CD4-positive, alpha-beta T cell treated with Interleukin-1 beta for 1 hour (primary cell): ENCODE measurements at places on chromosomes 5 and 9.

DNA sequence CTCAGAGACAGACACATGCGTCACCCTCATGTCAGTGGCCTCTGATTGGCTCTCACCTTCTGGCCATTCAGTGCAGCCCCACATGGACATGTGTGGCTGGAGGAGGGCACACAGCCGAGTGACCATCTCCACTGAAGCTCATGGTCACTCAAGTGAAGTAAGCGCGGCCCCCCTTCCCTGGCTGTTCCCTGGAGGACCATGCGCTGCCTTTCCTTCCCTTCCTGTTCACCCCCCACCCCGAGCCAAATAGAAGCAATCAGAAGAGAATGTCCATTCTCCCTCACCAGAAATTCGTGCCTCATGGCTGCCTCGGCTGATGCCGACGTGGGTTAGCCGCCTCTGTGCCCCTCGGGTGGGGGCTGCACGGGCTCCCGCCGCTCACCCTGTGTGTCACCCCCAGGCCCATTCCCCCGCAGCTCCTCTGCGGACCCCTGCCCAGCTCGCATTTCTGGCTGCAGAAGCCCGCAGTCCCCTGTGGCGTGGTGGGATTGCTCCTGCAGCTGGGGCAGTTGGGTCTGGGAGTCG lies 12.5 kb upstream of the COL5A1 start:
- no peak for DNase-seq

DNA sequence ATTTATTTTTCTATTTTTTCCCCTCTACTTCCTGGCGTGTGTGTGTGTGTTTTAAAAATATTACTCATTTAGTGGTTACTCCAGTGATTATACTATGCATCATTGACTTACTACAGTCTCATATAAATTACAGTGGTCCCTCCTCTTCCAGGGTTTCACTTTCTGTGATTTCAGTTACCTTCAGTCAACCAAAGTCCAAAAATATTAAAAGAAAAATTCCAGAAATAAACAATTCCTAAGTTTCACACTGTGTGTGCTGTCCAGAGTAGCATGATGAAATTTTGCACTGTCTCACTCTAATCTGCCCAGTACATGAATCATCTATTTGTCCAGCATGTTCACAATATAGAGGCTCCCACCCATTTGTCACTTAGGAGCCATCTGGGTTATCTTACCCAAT lies 47.4 kb upstream of the CCDC112 start:
- no peak for DNase-seq

- no peak for DNase-seq
Measured at GRCh38 chr9:125172031-125172755, 17.4 kb downstream of the PPP6C start.

GRCh38 chr9:115235221-115235620 lies 117.3 kb upstream of the TNC start:
- DNase-seq = no peak

- no peak for DNase-seq
Measured at GRCh38 chr5:83846624-83847350, 126.1 kb upstream of the HAPLN1 start.

DNA sequence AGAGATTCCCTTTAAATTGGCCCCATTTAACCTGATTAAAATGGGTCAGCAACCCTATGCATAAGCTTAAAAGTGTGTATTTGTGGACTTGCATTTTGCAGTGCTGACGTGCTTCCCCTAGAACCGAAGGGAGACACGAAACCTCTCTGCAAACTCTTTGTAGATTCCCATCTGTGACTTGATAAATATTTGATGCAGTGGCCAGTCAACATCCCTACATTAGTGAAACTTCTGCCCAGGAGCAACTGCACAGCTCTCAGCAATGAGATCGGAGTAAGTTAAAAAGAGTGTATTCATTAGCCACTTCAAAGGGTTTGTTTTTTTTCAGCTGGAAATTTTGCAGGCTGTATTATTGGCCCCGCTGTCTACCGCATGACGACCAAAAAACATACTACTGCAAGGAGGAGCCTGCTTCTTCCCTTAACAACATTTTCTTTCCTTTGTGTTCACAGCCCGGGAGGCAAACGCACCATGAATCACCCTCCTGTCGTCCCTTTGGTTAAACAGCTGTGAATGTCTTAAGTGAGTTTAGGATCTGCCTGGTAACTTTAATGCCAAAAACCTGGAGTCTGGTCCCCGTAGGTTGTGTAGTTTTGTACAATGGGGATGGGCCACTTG lies 38.0 kb upstream of the TCERG1 start:
- no peak for DNase-seq

DNA sequence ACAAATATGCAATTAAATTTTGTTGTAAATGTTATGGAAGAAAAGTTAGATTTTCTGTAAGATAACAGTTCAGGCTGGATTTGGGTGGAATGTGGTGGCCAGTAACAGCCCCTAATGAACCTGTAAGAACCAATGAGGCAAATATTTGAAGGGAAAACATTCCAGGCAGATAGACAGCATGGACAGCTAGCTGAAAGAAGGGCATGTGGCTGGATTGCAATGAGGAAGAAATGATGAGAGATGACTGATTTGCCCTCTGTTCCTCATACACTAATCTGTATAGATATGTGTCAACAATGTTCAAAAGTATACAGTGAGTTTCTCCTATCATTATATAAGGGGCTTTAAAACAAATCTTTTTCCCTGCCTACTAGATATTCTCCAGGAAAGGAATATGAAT lies 58.8 kb downstream of the MAN2A1 start:
- no peak for DNase-seq

GRCh38 chr9:122788831-122789230 lies at the start of gene OR5C1:
Gene OR5C1, plus strand, starts transcription at chr9:122788933. Its CDS starts 0 bp downstream, at chr9:122788933.
- DNase-seq = no peak

GRCh38 chr5:179762079-179762780 lies 29.6 kb downstream of the MAML1 start:
- DNase-seq = peak; percentile 27

- DNase-seq = no peak
Measured at GRCh38 chr5:97842687-97843086, 659.6 kb upstream of the RIOK2 start.

DNA sequence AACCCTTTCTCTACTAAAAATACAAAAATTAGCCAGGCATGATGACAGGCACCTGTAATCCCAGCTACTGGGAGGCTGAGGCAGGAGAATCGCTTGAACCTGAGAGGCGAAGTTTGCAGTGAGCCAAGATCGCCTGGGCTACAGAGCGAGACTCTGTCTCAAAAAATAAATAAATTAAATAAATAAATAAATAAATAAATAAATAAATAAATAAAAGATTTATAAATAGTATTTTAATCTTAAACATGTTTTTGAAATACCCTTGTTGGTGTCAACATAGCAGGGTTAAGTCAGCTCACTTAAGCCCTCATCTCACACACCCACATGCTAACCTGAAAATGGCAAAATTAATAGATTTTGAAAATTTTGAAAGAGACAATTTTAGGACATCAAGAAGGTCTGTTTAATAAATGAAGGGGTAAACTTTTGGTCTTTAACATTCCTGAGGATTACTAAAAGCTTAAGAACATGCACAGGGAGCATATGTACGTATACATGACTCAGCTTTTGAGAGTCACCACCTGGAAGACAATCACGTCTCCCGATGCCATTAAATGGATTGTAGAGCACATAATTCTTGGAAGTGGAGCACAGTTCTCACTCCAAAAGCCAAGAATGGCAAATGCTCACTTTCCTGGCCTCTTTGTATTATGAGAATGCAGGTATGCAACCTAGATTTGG lies 202.5 kb downstream of the GDNF start:
- no peak for DNase-seq

- DNase-seq = no peak
Measured at GRCh38 chr5:178589180-178590140, 733 bp downstream of the COL23A1 start.

DNA sequence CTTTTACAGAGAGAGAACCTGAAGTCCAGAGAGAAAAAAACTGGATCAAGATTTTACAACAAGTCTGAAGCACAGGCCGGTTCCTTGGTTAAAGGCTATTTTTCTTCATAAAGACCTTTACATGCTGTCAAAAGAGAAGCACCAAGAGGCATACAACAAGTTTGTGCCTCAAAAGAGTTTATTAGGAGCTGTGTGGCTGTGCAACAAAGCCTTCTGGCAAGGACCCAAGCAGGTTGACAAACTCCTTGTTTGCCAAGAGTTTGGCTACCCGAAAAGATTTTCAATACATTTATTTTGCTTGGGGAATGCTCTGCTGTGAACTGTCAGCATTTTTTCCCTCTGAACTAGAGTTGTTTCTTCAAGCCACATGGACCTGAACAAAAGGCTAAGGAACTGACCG lies 202.9 kb upstream of the RAD23B start:
- DNase-seq = no peak

- DNase-seq = no peak
Measured at GRCh38 chr9:3900673-3901318, 375.0 kb upstream of the RFX3 start.

GRCh38 chr9:82720515-82720914 lies 342.4 kb downstream of the RASEF start:
- no peak for DNase-seq

- no peak for DNase-seq
Measured at GRCh38 chr5:80711938-80712337, 57.2 kb upstream of the DHFR start.

- no peak for DNase-seq
Measured at GRCh38 chr5:68086857-68087256, 128.7 kb upstream of the PIK3R1 start.

GRCh38 chr5:31692561-31693221 lies 53.8 kb downstream of the PDZD2 start:
- DNase-seq = no peak

- no peak for DNase-seq
Measured at GRCh38 chr5:67416986-67417385, 220.4 kb upstream of the CD180 start.

- DNase-seq = no peak
Measured at GRCh38 chr9:20426019-20426418, 196.3 kb downstream of the MLLT3 start.

DNA sequence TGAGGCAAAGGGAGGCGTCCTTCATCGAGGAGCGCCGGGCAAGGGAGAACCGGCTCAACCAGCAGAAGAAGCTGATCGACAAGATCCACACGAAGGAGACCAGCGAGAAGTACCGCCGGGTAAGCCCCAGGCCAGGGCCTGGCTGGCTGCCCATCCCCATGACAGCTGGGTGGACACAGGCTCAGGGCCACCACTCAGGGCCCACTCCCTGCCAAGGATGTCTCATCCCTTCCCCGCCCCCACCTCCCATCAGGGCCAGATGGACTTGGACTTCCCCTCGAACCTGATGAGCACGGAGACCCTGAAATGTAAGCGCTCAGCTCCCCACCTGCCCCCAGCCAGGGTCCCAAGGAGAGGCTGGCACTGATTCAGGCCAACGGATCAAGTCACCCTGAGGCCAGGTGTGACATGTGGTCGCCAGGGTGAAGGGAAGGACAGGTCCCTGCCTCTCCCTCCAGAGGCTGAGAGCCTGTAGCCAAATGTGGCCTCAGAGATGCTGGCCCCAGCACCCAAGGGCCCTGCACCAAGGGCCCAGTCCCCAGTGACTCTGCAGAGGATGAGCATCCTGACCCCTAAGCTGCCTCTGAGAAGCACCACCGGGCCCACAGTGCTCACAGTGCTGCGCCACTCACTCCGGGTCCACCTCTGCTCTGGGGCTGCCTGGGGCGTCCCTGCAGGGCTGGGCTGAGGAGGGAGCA lies 3.1 kb upstream of the RABL6 start:
- no peak for DNase-seq

DNA sequence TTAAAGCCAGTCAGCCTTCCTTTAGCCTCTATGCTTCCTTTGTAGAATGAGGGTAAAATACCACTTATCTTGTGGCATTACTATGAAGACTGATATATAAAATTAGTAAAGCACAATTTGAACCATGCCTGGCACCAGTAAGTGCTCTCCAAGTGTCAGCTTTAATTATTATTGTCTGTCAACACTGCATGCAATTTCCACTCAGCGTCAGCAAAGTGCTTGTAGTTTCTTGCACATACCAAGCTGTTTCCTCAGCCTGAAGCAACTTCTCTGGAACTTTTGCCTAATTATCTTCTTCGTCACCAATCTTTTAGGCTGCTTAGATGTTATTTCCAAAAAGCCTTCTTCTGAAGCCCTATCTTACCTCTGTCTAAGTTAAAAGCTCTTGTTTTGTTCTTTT lies 177.3 kb downstream of the CDC42SE2 start:
- DNase-seq = no peak

DNA sequence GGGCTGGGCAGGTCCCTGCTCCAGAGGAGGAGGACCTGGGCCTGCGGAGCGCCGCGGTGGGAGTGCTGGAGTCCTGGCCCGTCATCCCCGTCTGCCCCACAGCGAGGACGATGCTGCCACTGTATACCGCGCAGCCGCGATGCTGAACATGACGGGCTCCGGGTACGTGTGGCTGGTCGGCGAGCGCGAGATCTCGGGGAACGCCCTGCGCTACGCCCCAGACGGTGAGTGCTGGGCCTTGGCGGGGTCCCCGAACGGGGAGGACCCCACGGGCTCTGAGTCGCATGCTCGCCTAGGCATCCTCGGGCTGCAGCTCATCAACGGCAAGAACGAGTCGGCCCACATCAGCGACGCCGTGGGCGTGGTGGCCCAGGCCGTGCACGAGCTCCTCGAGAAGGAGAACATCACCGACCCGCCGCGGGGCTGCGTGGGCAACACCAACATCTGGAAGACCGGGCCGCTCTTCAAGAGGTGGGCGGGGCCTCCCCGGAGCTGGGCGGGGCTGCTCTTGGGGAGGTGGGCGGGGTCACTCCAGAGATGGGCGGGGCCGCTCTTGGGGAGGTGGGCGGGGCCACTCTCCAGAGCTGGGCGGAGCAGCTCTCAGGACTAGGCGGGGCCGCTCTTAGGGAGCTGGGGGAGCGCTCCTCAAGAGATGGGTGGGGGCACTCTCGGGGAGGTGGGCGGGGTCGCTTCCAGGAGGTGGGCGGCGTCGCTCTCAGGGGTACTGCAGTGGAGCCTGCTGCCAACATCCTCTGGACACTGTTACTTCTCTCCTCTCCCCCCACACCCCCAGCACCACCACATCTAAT lies 13.1 kb downstream of the LRRC26 start:
- peak; percentile 42 for DNase-seq

GRCh38 chr5:163432544-163432943 lies 4.9 kb upstream of the CCNG1 start:
- no peak for DNase-seq

- DNase-seq = no peak
Measured at GRCh38 chr9:106023455-106023854, 329.1 kb downstream of the TMEM38B start.
